Common myeloid progenitor, CD34-positive (primary cell): ENCODE measurements at places on chromosomes 12 and 14.
A peak's percentile ranks its signal among the peaks of the same experiment; 100 is the strongest.

- DNase-seq, result peak; percentile 96
Observed at GRCh38 chr14:104677512-104678332, 11.7 kb upstream of the INF2 start.

- DNase-seq, result no peak
Observed at GRCh38 chr12:15538881-15539280, 216.6 kb downstream of the PTPRO start.

DNA sequence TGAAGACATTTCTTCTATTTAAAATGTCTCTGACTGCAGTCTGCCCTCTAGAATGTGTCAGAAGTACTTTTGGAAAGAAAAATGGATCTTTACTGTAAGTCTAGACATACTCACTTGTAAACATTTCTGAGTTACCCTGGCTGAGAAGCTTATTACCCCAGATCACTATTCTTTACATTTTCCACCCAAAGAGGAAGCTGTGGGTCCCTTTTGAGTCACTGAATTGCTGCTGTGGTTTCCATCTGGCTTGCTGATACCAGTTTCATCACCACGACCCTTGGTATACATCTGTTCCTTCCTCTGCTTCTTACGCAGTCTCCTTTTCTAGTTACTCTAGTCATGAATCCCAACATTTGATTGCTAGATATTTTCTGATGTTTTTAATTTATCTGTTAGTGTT is 20.2 kb upstream of the CLEC4D start:
- DNase-seq, result peak; percentile 88

DNA sequence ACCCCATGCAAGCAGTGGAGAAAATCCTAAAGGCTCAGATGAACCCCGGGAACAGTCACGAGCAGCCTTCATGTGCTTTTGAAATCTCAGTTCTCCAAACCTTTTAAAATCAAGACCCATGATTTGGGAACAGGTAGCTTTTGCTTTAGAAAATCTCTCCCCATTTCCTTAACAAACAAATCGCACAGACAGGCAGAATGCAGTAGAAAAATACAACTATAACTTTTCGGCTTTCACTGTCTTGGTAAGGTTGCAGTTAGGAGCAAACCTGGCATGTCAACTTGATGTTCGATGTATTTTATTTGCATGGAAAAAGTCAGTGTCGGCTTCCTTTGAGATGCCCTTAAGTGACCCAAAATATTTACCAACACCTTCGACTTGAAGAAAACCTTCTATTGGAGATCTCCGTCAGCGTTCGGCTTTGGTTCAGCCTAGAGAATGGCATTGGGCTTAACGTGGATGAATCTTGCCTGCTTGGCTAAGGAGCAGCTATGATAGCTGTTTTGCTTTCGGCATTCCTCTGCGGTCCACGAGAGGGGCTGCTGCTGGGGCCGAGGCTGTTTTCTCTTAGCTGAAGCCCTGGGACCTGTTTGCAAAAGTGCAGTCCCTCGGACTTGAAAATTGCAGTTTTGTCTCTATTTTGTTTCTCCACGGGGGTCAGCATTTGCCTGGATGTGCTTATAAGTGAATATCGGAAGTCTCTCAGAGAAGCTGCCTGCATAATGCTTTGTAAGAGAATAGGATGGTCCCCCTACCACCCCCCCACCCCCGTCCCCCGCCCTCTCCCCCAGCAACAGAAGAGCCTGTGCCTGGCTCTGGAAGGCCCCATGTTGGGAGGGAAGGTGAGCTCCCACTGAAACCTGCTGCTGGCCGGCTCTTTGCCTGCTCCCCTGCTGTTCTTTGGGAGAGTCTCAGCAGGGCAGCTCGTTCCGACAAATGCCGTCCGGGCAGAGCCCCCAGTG is 122.8 kb downstream of the AACS start:
- DNase-seq, result no peak

DNA sequence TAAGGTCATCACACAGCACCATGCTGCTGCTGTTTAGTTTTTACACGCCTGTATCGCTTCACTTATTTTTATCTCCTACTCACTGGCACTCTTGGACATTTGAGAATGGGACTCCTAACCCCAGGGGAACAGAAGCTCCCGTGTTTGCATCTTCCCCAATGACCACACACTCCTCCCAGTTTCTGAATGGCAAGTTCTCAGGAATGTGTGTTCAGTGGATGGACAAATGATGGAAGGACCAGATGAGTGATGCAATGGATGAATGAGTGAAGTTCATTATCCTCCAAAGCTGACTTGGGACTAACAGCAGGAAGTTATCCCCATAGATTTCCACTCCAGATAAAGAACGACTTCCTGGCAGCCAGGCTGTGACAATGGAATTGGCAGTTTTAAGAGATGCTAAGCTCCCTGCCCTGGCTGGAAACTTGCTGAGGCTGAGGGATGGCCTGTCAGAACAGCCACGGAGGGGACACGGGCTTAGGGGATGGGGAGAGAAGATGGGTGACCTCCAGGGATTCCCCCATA is 231.5 kb downstream of the SLC15A4 start:
- no peak for DNase-seq

DNA sequence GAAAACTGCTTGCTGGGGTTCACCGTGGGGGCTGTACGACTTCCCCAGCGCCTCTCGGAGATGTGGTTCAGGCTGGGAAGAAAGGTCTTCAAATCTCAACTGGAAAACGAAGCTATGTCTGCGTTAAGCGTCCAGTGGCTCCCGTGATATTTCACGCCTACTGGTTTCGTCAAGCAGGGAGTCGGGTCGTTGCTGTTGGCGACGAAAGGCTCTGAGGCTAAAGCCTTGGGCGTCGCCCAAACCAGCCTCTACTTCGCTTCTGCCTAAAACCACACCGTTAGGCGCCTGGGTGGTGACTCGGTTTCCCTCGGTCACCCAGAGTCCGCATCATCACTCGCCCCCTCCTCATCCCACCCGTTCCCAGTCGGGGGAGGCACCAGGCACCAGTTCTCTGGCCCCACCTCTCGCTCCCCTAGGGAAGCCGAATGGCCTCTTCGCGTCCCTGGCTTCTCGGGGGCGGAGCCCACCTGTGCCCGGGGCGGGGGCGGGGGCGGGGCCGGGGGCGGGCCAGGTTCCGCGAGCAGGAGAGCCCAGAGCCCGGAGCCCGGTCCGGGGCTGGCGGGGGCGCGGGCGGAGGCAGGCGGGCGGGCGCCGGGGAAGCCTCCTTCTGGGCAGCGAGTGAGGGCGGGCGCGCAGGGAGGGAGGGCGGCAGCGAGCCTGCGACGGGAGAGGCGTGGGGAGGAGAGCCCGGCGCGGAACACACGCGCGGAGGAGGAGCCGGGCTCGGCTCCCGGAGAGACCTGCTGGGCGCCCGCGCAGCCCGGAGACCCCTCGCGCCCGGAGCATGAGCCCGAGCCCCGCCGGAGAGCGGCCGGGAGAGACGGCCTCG is at the start of gene B4GALNT3:
B4GALNT3 (plus strand) TSS at position 510 of the 829 bp plus-strand sequence. CDS start 438 bp downstream, outside the sequence.
- peak; percentile 39 for DNase-seq

GRCh38 chr14:86003998-86004397 is 474.1 kb downstream of the FLRT2 start:
- no peak for DNase-seq

- DNase-seq, result peak; percentile 47
Observed at GRCh38 chr12:26434299-26435068, 239.1 kb downstream of the SSPN start.

DNA sequence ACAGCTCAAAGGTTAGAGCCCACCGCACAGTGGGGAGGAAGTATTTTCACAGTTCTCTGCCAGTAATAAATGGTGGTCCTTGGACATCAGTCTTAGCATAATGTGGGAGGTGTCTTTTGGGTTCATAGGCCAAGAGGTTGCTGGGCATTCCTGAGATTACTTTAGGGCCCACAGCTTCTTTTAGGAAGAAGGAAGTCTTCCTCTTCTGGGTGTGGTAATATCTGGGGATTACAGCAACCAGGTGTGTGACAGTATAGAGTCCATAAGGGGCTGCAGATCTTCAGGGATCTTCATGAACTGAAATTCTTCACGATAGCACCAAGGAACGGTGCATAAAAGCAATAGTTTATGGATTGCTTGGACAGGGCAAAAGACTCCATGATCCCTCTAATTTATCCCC is 56.2 kb upstream of the PTGR2 start:
- no peak for DNase-seq

DNA sequence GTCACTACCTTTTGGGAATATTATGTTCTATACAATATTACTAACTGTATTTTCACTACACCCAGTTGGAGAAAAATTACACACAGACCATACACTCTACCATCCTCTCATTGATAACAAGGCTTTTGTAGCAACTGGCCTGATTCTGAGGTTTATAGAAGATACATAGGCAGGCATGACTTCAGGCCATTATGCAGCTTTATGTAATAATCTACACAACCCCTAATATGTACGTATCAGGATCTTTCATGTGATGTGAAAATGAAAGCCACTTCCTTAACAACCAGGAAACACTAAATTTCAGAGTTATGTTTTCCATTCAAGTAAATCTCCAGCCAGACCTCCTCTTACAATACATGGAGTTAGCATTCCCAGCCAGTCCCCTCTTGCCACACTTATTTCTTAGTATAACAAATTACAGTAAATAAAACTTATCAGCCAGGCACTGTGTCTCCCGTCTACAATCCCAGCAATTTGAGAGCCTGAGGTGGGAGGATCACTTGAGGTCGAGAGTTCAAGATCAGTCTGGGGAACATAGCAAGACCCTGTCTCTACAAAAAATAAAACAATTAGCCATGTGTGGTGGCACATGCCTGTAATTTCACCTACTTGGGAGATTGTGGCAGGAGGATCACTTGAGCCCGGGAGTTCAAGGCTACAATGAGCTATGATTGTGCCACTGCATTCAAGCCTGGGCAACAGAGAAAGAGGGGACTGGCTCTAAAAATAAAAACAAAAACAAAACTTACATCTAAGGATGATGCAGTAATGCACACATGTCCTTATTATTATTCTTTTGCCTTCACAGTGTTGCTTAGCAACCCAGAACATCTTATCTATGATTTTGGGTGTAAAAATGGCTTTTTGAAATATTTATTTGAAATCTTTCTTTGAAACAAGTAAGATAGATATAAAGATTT is 10.4 kb upstream of the OSBPL8 start:
- DNase-seq, result peak; percentile 60

DNA sequence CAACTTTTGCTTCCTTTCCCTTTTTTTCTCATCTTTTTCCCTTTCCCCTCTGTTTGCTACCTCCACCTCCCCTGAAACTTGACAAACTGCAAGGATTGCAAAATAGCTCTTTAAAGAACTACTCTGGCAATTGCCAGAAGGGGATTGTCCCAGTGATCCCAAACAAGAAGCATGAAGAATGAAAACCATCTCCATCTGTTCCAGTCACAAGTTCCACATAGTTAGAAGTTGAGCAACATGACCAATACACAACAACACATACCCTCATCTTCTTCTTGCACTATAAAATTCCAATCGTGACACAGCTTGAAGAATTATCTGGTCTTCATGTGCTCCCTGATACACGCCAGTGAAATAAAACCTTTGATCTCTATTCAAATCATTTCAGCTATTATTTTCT is 93.7 kb upstream of the USP15 start:
- no peak for DNase-seq

DNA sequence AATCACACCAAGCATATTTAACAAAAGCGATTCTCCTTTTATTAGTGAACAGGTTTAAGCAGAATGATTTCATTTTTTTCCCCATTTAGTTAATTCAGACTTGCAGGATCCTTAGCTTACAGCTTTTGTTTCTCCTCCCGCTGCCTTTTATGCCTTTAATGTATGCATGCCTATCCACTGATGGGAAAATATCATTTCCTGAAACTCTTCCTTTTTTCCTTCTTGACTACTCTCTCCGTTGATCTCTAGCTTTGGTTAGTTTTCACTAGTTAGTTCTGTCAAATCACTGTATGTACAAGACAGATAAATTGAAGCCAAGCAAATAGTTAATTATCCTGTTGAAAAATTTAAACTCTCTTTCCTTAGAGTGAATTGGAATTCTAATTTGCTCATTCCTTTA is 26.3 kb downstream of the NKX2-1 start:
- DNase-seq, result no peak

DNA sequence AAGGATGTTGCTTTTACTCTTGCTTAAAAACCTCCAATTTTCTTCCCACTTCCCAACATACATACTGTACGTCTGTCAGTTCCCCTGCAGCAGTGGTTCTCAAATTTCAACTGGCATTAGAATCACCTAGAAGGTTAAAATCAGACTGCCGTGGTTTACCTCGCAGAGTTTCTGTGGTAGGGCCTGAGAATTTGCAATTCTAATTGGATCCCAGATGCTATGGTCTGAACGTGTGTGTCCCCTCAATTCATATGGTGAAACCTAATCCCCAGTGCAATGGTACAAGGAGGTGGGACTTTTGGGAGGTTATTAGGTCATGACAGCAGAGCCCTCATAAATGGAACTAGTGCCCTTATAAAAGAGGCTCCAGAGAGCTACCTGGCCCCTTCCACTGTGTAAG is 226.9 kb downstream of the CRADD start:
- no peak for DNase-seq

- no peak for DNase-seq
Observed at GRCh38 chr14:76375484-76375883, 453 bp upstream of the ESRRB start.

GRCh38 chr14:95045836-95046430 is 111.4 kb downstream of the DICER1 start:
- no peak for DNase-seq

GRCh38 chr14:50677527-50678063 is 9.5 kb upstream of the SAV1 start:
- peak; percentile 60 for DNase-seq

DNA sequence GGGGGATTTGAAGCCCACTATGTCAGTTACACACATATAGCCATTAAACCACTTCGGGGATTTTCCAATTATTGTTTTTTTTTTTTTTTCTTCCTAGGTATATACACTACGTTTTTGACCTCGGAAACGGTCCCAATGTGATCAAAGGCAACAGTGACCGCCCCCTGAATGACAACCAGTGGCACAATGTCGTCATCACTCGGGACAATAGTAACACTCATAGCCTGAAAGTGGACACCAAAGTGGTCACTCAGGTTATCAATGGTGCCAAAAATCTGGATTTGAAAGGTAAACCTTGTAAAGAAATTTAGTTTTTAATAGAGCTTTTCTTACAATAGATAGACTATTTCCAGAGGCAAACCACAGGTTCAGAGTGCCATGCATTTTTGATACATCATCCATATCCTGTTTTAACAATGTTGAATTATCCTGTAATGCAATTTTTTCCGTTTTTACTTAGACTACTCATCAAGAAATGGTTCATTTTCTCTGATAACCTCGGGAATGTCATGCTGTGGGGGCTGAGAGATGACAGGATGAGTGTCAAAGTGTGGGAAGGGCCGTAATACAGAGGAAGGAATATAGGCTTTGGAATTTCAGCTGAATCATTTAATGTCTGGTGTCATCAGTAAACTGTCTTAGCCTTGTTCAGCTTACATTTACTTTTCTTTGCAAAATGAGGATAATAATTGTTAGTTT is 797.1 kb downstream of the NRXN3 start:
- DNase-seq, result no peak
